ENCODE measurements at places on chromosomes 4 and X.

DNA sequence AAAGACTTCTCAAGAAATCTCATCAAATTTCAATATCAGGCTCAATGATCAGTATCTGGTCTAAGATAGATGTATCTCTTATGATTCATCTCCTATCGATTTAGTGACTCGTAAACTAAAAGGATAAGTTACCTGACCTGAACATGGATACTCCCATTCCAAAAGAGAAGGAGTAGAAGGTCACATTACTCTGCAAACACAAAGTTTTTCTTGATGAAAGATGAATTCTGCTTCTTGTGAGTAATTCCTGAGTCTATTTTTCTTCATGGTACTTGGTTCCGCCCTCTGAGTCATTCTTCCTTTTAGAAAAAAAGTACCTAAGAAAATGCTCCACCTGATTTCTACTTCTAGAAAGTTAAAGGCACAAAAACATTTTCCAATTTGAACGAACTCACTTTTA, 223.1 kb upstream of the SLIT2 start:
- DNase-seq: no peak

DNA sequence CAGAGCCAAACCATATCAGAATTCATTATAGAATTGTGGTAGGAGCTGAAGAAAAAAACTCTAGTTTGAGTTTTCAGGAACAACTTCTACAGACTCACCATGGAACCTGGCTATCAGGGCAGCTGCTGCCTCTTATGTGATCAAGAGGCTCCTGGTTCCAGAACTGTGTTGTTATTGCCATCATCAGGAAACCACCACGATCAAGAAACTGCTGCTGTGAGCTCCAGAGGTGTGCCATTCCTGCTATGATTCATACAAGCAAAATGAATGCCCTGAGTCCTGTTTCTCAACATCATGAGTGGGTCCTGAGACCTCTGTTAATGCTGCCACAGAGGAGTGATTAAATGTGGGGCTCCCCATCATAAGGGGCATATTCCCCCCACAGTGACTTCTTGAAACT, 43.7 kb downstream of the TASL start:
- no peak for DNase-seq

GRCh38 chr4:187179086-187180058, 455.7 kb upstream of the FAT1 start:
- no peak for DNase-seq

DNA sequence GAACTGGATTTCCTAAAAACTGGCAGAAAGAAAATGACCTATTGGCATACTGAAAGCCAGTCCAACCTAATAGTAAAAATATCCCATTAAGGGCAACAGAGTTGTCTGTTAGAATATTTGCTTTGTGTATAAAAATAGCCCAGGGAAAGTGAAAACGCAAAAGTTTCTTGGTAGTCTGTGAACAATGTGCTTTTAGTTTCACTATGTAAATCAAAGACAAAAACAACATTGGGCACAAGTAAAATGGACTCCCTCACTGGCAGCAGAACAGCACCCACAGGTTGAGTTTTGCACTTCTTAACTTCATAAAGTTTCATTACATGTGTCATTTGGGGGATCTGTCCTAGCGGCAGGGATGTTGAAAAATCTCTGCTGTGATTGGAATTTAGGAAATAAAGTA, 4.3 kb upstream of the FGG start:
- DNase-seq: no peak

- no peak for DNase-seq
These were observed 139.6 kb downstream of the UNC5C start for GRCh38 chr4:95409127-95409526.

- DNase-seq: no peak
These were observed 641.8 kb downstream of the FSTL5 start for GRCh38 chr4:161522031-161522430.

GRCh38 chr4:185786422-185786821, 25.6 kb downstream of the SORBS2 start:
- no peak for DNase-seq

DNA sequence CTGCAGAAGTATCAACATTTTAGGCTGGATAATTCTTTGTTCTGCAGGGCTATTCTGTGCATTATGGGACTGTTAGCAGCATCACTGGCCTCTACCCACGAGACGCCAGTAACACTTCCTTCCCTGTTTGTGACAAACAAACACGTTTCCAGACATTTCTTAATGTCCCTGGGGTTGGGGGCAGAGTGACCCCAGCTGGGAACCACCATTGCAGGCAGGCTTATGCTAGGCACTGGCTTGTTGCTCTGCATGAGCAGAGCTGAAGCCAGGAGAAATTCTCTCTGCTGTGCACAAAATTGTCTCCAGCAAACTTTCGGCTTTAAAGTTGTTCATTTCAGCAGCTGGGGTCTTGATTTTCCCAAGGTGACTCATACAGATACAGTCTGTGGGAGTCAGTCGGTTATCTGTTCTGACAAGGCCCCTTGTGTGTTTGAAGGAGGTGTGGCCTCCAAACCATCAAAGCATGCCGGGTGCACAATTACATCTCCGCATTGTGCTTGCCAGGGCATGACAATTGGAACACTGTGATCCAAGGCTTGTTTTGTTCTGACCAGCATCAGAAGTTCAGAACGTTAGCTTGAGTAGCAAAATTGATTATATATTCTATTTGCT, 156.4 kb upstream of the BOD1L1 start:
- DNase-seq: no peak

- no peak for DNase-seq
These were observed 651 bp downstream of the UCHL1 start for GRCh38 chr4:41257257-41257901.

GRCh38 chr4:48343551-48343950, 2.2 kb downstream of the SLAIN2 start:
- no peak for DNase-seq

DNA sequence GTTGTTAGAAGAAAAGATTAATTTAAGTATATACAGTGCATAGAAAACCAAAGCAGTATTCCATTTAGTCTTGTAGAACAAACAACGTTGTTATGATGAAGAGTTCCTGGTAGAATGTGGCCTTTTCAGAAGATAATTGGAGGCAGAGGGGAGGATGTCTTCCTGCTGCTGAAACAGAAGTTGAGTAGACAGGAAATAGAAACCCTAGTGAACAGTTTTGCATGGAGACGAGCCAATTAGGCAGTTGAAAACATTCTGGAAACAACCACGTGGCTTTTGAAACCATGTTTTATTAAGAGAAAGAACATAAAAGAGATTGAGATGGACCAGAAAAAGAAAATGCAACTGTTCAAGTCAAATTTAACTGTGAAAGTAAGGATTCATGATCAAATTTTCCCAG, 325.2 kb downstream of the CAMK2D start:
- peak; percentile 43 for DNase-seq

DNA sequence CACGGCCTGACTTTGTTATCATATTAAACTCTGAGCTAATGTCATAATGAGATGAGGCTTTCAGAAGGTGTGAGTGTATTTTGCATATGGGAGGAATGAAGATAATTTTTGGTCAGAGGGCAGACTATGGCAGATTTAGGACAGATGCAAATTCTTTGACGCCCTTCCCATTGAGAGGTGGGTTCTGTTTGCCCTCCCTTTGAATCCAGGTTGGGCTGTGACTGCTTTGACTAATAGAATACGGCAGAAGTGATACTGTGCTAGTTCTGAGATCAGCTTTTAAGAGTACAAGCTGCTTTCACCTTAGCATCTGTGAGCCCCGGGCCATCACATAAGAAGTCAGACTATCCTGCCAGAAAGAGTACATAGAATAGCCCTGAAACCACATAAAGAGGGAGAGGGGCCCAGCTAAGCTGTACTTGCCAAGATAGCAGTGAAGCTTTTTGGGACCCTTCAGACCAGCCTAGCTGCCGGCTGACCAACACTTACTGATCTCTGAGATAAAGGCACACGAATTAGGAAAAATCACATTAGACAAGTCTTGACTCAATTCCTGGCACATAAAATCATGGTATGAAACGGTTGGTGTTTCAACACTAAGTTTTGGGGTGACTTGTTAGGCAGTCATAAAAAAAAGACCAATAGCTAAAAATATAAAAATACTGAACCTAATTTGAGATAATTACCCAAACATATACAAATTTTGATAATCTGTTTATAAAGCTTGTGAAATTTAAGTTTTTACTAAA, 166.7 kb upstream of the SH3RF1 start:
- no peak for DNase-seq

GRCh38 chrX:151039351-151039750, 56.2 kb downstream of the HMGB3 start:
- no peak for DNase-seq

DNA sequence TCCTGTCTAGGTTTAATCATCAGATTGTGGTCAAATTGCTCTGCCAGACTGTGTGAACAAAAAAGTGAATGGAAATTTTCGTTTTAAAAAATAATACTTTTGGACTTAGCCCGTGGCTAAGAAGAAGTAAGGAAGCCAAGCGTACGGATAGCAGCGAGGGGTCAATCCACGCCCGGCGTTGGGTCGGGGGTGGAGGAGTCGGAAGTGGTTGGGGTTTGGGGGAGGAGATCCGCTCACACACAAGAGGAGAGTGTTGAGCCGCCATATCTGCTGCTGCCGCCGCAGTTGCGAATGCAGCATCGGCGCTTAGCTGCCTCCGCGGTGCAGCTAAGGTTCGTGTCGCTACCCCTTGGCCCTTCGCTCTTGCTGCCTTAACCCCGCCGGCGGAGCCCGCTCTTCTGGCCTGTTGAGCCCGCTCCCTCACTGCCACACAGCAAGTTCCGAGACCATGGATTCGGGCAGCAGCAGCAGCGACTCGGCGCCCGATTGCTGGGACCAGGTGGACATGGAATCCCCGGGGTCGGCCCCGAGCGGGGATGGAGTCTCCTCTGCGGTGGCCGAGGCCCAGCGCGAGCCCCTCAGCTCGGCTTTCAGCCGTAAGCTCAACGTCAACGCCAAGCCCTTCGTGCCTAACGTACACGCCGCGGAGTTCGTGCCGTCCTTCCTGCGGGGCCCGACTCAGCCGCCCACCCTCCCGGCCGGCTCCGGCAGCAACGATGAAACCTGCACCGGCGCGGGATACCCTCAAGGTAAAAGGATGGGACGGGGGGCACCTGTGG, at the start of gene GSPT2:
Gene GSPT2, plus strand, starts transcription at position 264 of the 779 bp plus-strand sequence. Its CDS starts 185 bp downstream, at position 449.
- DNase-seq: peak; percentile 89

- DNase-seq: no peak
These were observed 7.2 kb downstream of the PCDH7 start for GRCh38 chr4:30727409-30727808.

GRCh38 chr4:24796620-24797019, 1.2 kb downstream of the SOD3 start:
- no peak for DNase-seq

GRCh38 chr4:621296-622070, 3.9 kb upstream of the PDE6B start:
- DNase-seq: no peak

DNA sequence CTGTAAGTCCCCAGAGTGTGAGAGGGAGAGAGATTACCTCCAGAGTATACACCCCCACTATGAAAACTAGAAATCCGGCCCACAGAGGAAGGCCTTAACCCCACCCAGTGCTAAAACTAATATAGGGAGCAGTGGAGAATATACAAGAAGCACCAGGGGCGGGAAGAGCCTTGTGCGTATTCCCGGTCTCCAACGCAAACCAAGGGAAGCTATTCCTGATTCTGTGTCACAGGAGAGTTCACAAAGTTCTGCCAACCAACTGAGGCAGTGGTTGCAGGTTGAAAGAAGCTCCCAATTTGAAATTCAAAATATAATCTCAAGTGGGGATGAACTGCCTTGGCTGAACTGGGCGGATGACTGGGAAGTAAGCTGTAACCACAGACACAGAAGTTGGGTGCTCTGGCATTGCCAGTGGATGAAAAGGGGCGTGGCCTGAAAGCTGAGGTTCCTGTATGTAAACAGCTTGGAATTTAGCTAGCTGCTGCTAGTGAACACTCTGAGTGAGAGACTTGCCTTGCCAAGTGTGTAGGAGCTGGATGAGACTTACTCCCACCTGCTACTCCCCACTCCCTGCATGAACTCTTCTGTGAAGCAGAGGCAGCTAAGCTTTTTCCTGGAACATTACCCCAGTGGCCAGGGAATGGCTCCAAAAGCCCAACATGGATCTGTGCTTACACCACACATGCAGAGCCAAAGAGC, 32.7 kb downstream of the ELF2 start:
- peak; percentile 68 for DNase-seq

DNA sequence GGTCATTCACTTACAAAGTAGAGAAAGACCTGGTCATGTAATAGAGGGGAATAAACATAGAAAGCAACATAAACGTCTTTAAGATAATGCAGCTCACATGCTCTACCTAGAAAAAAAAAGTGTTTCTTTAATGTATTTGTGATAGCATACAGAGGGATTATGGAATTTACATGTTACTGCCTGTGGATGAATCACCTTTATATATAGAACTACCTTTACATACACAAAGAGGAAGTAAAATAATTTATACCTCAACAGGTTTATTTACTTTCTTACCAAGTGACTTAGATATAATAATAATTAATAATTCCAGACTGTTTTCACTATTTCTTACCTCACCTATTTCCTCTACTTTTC, 81.5 kb downstream of the PPP3CA start:
- DNase-seq: no peak

DNA sequence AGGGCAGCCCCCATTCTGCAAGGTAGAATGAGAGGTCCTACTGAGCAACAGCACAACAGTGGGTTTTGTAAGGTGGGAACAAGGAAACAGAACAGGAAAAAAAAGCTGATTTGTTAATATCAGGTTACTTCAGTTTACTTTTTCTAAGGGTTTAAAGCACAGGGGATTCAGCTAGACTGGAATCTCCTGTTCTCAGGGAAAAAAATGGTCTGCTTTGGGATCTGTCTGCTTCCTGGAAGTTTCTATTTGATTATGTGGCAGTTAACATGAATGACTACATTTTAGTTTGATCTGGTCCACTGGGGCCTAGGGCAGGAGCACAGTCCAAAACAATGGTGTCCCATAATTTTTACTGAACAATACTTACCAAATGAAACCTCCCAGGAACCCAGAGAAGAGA, 104.6 kb downstream of the FBXW7 start:
- no peak for DNase-seq

- DNase-seq: no peak
These were observed 478.4 kb upstream of the FAM241A start for GRCh38 chr4:111666826-111667360.

- no peak for DNase-seq
These were observed 12.5 kb upstream of the CRLF2 start for GRCh38 chrX:1224954-1225353.

GRCh38 chr4:55758570-55758969, 61.0 kb upstream of the EXOC1L start:
- no peak for DNase-seq

GRCh38 chr4:137125011-137125410, 407.3 kb downstream of the PCDH18 start:
- DNase-seq: peak; percentile 15

GRCh38 chrX:84188320-84188834, 378 bp upstream of the RPS6KA6 start:
- DNase-seq: no peak

Measured in lower leg skin (tissue), 4 donors.